ENCODE measurements at places on chromosomes 2 and 18. TPM values are rescaled to one million over a fixed set of nuclear protein-coding genes. Genes with fewer than 3 reads are reported as not detected.

- no peak for DNase-seq
Observed at GRCh38 chr18:2547477-2548087, 23.7 kb downstream of the METTL4 start.

The IL1A gene
- 2.4 TPM for total RNA-seq

The CD8B gene
- total RNA-seq: 3.8 TPM

- no peak for DNase-seq
Observed at GRCh38 chr2:31202833-31203232, 14.5 kb downstream of the CAPN14 start.

All from kidney epithelial cell (primary cell).